ENCODE measurements at places on chromosomes 1 and 21. TPM values are rescaled to one million over a fixed set of nuclear protein-coding genes. Genes with fewer than 3 reads are reported as not detected.

The LMX1A gene
- total RNA-seq: not detected

The HDGF gene
- 355 TPM for total RNA-seq

The ZNF593 gene
- total RNA-seq: 31.9 TPM

The C1orf94 gene
- not detected for total RNA-seq

The RCOR3 gene
- total RNA-seq: 24.1 TPM
